SK-N-SH (cell line): ENCODE measurements at places on chromosomes 1 and 21.

GRCh38 chr1:222079566-222079965, 337.7 kb upstream of the DUSP10 start:
- no peak for DNase-seq

DNA sequence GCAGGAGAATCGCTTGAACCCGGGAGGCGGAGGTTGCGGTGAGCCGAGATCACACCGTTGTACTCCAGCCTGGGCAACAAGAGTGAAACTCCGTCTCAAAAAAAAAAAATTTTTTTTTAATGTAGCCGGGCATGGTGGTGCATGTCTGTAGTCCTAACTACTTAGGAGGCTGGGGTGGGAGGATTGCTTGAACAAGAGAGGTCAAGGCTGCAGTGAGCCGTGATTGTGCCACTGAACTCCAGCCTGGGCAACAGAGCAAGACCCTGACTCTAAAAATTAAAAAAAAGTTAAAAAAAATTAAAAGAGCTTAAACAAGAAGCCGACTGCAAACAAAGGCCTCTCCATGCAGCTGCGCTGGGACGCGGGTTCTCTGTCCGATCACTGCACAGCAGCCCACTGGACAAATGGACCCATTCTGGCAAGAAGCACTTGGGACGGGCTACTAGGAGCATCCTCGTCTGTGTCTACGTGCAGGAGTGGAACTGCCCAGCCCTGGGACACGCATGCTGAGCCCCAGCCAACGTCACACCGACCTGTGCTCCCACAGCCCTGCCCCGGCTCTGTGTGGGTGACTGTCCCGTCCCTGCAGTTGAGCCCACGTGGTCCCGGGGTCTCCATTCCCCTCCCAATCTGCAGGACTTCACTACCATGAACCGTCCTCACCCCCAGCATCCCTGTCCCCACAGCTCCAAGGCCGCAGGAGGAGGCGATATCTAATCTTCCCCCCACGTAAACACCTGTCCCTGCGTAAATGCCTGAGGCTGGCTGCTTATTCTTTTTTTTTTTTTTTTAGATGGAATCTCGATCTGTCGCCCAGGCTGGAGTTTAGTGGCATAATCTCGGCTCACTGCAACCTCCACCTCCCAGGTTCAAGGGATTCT, 12.3 kb downstream of the SLC35E2B start:
- DNase-seq = peak; percentile 13

GRCh38 chr1:246052603-246053002, 454.5 kb downstream of the SMYD3 start:
- DNase-seq = no peak

DNA sequence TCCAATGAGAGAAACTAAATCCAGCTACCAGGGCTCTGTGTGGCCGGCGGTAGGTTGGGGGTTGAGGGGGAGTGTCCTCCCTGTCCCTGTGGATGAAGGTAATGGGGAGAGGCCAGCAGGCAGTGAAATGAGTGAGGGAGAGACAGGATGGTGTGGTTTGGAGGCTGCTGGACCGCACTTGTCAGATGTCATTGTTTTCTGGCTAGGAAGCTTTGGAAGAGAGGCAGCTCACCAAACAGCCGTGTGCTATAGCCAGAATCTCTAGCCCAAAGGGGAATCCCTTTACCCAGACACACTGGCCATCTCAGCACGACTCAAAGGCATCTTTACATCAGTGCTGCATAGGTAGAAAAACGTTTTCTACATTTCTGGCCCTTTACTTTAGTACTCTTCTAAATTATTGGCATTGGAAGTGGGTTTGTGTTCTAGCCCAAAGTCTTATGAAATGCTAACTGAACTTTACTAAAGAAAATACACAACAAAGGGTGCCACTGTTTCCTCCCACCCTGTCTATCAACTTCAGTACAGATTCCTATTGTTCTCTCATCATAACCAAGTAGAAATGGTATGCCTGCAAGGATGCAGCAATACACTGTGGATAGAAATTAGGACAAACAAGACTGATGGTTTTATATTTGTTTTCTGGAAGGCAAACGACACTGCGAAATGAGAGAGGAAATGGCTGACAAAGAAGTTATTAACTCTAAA, 95.9 kb upstream of the COA6 start:
- DNase-seq = no peak

- DNase-seq = no peak
These were observed 132.9 kb downstream of the HLX start for GRCh38 chr1:221012120-221012519.

DNA sequence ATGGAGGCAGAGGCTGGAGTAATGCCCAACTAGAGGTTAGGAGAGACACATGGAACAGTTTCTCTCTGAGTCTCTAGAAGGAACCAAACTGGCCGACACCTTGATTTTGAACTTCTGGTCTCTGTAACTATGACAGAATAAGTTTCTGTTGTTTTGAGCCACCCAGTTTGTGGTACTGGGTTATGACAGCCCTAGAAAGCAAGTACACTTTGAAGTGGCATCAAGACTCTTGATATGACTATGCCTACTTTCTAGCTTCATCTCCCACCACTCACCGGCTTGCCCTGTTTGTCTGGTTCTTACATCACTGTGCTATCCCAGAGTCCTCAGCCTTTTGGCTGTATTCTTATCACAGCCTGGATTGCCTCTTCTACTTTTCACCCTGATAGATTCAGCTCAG, 230.3 kb upstream of the USP24 start:
- no peak for DNase-seq

DNA sequence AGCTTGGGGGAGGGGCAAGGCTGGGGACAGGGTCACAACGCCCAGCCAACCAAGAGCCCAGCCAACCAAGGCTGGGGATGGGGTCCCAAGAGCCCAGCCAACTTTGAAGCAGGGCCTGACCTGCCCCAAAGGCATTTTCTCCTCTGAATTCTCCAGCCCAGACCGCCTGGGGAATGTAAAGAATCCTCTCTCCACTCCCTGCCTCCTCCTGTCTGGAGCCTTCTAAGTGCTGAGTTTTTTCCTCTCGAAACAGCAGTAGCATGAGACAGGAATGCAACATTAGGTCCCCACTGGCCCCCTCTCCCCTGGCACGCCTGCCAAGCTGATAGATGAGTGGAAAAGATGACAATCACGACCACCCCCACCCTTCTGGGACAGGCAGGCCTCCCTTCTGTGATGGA, 17.0 kb downstream of the C1orf198 start:
- DNase-seq = no peak

GRCh38 chr1:58011978-58012377, 534.5 kb downstream of the OMA1 start:
- DNase-seq = no peak

- DNase-seq = no peak
These were observed 140.9 kb downstream of the ACTL8 start for GRCh38 chr1:17895986-17896385.

- peak; percentile 88 for DNase-seq
These were observed 236.9 kb upstream of the VAMP3 start for GRCh38 chr1:7534061-7534825.

- no peak for DNase-seq
These were observed 77.7 kb downstream of the CC2D1B start for GRCh38 chr1:52288286-52288685.

GRCh38 chr1:15848929-15849774, 1.6 kb downstream of the SPEN start:
- DNase-seq = peak; percentile 68

- no peak for DNase-seq
These were observed 12.0 kb downstream of the NCMAP start for GRCh38 chr1:24567792-24568388.

- DNase-seq = no peak
These were observed 853 bp downstream of the USP16 start for GRCh38 chr21:29025328-29025713.

GRCh38 chr1:229127301-229127700, 143.6 kb upstream of the RAB4A start:
- no peak for DNase-seq

DNA sequence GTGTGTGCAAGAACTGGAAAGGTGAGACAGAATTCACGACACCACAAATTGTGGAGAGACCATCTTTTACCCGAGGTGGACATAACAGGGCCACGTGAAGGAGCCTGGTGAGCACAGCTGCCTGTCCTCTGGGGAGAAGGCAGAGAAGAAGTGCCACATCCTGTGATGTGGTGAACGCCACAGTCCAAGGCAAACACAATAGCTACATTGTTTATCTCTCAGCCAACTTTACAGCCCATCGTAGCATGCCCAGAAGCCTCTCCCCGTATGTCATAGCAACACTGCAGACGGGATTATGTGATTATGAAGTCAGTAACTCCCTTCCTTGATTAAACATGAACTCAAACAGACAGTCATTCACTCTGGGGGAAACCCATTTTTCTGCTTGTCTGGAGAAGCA, 612.2 kb downstream of the SMYD3 start:
- DNase-seq = no peak

GRCh38 chr1:151611832-151612500, at the start of gene SNX27:
Gene SNX27, plus strand, starts transcription at chr1:151612050. Its CDS starts 152 bp downstream, at chr1:151612202.
- peak; percentile 94 for DNase-seq

- DNase-seq = no peak
These were observed 1554.1 kb downstream of the PLA2G4A start for GRCh38 chr1:188382851-188383250.

DNA sequence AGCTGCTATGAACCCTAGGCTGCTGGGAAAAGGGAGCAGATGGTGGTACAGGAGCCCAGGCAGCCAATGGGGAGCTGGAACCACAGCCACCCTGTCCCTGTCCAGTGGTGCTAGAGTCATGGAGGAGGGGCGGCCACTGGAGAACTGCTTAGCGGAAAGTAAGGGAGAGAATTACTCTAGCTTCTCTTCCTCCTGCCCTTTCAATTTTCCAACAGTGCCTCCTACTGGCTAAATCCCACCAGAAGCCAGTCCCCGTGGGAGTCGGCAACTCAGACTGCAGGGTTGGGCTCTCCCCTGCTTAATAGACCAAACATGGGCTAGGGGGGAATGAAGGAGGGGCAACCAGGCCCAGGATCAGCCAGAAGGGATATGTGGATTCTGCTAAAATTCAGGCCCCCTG, 154.5 kb downstream of the ACTL8 start:
- no peak for DNase-seq

DNA sequence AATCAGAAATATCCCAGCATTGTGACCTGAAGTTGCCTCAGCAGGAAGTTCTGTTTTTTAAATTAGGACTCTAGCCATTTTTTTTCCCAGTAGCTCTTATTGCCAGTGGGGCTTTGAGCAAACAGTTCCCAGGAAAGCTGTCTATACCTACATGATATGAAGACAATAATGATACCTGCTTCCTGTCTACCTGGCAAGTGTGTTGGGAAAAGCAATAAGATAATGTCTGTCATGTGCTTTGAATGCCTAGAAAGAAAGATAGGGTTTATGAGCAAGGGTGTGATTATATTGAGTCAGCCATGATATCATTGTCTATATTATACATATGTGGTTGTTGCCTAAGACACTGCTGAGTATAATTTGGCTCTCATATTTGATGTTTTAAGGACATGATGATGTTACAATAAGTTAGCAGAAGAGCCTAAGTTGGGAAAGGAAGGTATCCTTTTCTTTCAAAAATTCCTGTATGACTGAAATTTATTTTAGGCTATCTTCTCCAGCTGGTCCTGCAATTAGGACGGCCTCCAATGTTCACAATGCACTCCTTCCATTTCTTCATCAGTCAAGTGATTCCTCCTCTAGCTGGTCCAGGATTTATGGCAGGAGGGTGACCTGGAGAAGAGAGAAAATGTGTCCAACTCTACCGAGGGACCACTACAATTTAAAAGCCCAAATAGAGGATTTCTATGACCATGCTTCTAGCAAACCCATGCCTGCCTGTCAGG, 99.6 kb upstream of the CDC42BPA start:
- DNase-seq = no peak

- peak; percentile 84 for DNase-seq
These were observed 17.5 kb upstream of the COL6A2 start for GRCh38 chr21:46080171-46081021.

GRCh38 chr1:203364094-203364801, 13.3 kb upstream of the FMOD start:
- DNase-seq = peak; percentile 72

GRCh38 chr1:159992161-159992560, 38.1 kb upstream of the SLAMF9 start:
- no peak for DNase-seq

- peak; percentile 89 for DNase-seq
These were observed 67.5 kb upstream of the VAMP3 start for GRCh38 chr1:7703321-7704213.

GRCh38 chr1:35379317-35380000, 111.0 kb downstream of the ZMYM4 start:
- no peak for DNase-seq

DNA sequence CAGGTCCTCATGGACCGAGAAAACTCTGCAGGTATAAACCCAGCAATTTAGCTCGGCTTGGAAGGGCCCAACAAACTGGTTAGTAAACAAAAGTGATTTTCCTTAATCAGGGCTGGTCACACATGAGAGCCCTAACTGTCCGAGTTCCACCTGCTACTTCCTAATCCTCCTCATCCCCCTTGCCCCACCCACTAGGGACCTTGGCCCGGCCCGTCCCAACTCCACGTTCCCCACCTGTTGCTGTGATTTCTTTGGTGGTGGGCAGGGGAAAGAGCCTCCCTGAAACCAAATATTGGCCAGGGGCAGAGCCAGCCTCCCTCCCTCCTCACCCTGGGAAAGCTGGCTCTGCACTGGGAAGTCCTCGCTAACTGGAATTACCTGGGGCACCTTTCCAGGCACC, 304.2 kb upstream of the PROX1 start:
- no peak for DNase-seq

- no peak for DNase-seq
These were observed at the start of gene C1orf210 for GRCh38 chr1:43285269-43285990. Gene C1orf210, minus strand, starts transcription at chr1:43285581. Its CDS starts 2,311 bp downstream, at chr1:43283270.

DNA sequence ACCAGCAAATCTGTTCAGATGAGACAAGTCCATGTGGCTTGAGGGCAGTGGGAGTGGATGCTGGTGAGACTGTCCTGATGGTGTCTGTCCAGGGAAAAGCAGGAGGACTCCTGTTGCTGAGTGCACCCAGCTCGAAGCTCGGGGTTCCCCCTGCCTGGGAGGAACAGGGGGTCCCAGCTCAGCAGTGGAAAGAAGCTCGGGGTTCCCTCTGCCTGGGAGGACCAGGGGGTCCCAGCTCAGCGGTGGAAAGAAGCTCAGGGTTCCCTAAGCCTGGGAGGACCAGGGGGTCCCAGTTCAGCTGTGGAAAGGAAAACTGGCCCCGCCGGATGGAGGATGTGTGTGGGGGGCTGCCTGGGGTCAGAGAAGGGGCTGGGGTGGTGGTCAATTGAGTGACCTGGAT, 39.1 kb downstream of the CRYAA start:
- no peak for DNase-seq

DNA sequence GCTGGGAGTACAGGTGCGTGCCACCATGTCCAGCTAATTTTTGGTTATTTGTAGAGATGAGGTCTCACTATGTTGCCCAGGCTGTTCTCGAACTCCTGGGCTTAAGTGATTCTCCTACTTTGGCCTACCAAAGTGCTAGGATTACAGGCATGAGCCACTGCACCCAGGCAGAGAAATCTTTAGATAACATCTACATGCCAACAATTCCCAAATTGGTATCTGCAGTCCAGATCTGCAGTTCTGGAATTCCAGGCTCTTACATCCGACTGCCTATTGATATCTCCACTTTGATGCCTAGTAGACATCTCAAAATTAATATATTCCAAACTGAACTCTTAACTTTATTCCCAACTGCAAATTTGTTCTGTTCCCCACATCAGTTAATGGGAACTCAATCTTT, 23.3 kb downstream of the INAVA start:
- no peak for DNase-seq
